ENCODE measurements at places on chromosomes 12 and 14.

- H3K27me3 ChIP-seq = no peaks in the 10 kb centered on the region
- peaks cover 7% of the 10 kb centered on the region for H3K4me1 ChIP-seq
- no peak overlapping the region for H3K27ac ChIP-seq
- H3K36me3 ChIP-seq = peaks cover 53% of the 10 kb centered on the region
Measured at GRCh38 chr12:131749618-131750315, 38.9 kb downstream of the SFSWAP start.

DNA sequence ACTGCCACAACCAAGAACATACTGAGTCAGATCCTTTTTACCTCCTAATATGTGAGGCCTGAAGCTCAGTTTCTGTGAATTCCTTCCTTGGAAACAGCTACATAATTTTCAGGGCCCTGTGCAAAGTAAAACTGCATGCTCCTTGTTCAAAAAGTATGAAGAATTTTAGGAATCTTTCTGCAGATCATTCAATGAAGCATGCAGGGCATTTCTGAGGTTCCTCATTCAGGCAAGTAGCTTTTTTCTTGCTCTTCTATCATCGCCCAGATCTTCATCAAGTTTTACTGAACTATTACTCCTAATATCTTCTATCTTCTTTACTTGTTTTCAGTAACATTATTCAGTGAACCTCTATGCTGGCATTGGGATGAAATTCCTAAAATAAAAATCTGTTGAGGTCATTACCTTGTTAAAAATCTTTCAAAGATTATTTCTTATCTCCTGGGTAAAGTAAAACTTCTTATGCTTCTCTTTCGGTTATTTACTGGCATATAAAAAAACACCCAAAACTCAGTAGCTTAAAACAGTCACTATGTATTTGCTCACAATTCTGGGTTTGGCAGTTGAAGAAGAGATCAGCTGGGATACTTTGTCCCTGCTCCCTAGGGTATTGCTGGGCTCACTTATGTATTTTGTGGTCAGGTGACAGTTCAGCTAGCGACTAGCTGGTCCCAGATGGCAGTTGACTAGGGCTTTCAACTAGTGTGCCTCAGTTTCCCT lies 42.6 kb upstream of the KRR1 start:
- H3K36me3 ChIP-seq = no peaks in the 10 kb centered on the region
- no peak overlapping the region for H3K4me3 ChIP-seq
- no peaks in the 10 kb centered on the region for H3K27me3 ChIP-seq
- no peak overlapping the region for H3K27ac ChIP-seq

- no peaks in the 10 kb centered on the region for H3K27me3 ChIP-seq
- no peak overlapping the region for H3K4me3 ChIP-seq
- DNase-seq = no peak
Measured at GRCh38 chr12:67760586-67761275, 112.2 kb downstream of the DYRK2 start.

- no peak overlapping the region for H3K27ac ChIP-seq
- no peaks in the 10 kb centered on the region for H3K27me3 ChIP-seq
- no peaks in the 10 kb centered on the region for H3K4me1 ChIP-seq
- no peak for DNase-seq
Measured at GRCh38 chr12:41250748-41251147, 62.6 kb downstream of the PDZRN4 start.

DNA sequence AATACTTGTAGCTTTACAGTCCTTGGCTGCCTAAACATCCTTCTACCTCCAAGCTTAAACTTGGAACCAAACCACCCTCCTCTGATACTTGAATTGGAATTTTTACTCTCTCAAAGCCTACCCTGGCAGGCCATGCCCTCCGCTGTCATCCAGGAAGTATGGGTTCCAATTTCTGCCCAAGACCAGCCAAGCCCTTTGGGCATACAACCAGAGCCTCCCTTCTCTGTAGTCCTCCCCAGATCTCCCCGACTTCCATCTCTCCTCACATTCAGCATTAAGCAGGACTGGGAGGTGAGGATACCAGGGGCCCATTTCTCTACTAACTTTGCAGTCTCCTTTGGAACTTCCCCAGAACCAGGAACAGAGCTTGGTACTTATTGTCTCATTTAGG lies 369 bp upstream of the DHH start:
- H3K4me3 ChIP-seq = peak overlapping the region; percentile 74
- no peak overlapping the region for H3K27ac ChIP-seq
- peaks cover 2% of the 10 kb centered on the region for H3K36me3 ChIP-seq
- no peak for DNase-seq
- peaks cover 47% of the 10 kb centered on the region for H3K27me3 ChIP-seq
- H3K4me1 ChIP-seq = no peaks in the 10 kb centered on the region

- peaks cover 5% of the 10 kb centered on the region for H3K36me3 ChIP-seq
- no peak overlapping the region for H3K4me3 ChIP-seq
Measured at GRCh38 chr14:104820669-104821228, 19.8 kb downstream of the ZBTB42 start.

DNA sequence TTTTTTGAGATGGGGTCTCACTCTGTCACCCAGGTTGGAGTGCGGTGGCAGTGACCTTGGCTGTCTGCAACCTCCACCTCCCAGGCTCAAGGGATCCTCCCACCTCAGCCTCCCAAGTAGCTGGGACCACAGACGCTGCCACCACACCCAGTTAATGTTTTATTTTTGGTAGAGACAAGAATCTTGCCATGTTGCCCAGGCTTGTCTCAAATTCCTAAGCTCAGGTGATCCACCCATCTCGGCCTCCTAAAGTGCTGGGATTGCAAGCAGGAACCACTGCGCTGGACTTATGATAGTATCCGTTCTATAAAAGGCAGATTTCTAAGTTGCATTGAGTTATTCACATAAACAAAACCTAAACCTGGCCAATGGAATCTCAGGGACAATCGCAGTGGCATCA lies 321.1 kb upstream of the PRICKLE1 start:
- H3K4me1 ChIP-seq = no peaks in the 10 kb centered on the region
- H3K27ac ChIP-seq = no peak overlapping the region
- no peak for DNase-seq
- no peak overlapping the region for H3K4me3 ChIP-seq
- no peaks in the 10 kb centered on the region for H3K36me3 ChIP-seq

GRCh38 chr12:102800565-102800964 lies 116.5 kb downstream of the PAH start:
- no peaks in the 10 kb centered on the region for H3K4me1 ChIP-seq
- H3K36me3 ChIP-seq = no peaks in the 10 kb centered on the region
- DNase-seq = no peak
- no peak overlapping the region for H3K27ac ChIP-seq

- H3K4me1 ChIP-seq = no peaks in the 10 kb centered on the region
- H3K4me3 ChIP-seq = no peak overlapping the region
- H3K36me3 ChIP-seq = no peaks in the 10 kb centered on the region
- no peak for DNase-seq
- H3K27ac ChIP-seq = no peak overlapping the region
Measured at GRCh38 chr12:22447223-22447622, 97.1 kb downstream of the C2CD5 start.

- no peak overlapping the region for H3K27ac ChIP-seq
- no peaks in the 10 kb centered on the region for H3K4me1 ChIP-seq
- H3K4me3 ChIP-seq = no peak overlapping the region
- no peak for DNase-seq
Measured at GRCh38 chr14:68380329-68380741, 412.5 kb downstream of the ZFP36L1 start.

DNA sequence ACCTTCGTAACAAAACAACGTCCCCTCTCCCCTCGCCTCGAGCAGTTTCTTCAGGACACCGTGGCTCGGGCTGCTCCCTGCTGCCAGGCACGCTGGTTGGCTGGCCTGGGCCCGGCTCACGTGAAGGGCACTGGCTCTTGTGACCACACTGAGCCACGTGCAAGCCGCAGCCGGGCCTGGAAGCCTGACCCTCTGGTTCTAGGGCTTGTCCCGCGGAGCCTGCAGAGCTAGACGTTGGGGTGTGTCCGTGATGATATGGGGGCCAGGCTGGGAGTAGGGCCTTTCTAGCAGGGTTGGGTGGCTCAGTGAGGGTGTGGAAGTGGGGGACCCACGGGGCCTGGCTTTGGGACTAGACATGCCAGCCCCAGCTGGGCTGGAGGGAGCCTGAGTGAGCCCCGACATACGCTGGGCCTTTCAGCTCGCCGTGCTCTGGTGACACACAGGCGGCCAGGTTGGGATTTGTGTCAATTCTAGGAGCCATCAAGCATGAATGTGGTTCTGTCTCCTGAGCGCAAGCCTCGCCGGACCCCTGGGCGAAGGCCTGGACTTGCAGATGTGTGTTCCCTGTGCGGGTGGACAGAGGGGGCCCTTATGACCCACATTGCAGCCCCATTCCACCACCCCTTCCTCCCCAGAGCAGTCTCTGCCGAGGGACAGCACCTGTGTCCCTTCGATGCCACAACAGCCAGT lies 13.6 kb upstream of the AMN start:
- H3K36me3 ChIP-seq = peaks cover 22% of the 10 kb centered on the region
- no peak overlapping the region for H3K27ac ChIP-seq
- H3K4me3 ChIP-seq = no peak overlapping the region
- no peaks in the 10 kb centered on the region for H3K27me3 ChIP-seq
- DNase-seq = no peak

DNA sequence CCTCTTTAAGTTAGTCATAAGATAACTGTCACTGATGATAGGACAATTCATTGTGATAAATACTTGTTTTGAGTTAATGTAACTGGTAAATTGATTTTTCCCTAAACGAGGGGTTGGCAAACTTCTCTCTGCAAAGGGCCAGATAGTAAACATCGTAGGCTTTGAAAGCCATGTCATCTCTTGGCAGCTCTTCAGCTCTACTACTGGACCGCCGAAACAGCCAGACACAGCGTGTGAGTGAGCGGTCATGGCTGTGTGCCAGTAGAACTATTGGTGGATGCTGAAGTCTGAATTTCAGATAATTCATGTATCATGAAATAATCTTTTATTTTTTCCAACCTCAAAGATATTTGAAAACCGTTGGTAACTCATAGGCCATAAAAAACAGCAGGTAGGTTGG lies 9.9 kb downstream of the PIWIL1 start:
- H3K4me3 ChIP-seq = no peak overlapping the region
- no peaks in the 10 kb centered on the region for H3K27me3 ChIP-seq

DNA sequence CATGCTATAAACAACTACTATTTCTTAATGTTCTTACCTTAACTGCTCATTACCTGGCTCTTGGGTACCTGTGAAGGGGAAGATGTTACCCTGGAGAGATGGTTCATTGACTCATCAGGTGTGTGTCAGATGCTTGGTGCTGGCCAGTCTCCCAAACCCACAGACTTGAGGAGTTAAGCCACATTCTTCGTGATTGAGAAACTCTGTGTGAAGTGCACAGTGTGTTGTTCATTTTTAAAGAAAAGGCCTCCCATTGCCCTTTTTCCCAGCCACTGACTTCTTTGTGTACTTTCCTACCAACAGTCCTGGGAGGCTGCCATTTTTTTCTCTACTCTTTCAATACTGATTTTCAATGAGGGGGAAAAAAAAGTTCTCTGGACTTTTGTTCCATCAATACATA lies 3.2 kb downstream of the MGST1 start:
- no peak for DNase-seq
- H3K4me1 ChIP-seq = peaks cover 2% of the 10 kb centered on the region
- H3K4me3 ChIP-seq = peak overlapping the region; percentile 96
- peaks cover 36% of the 10 kb centered on the region for H3K36me3 ChIP-seq
- no peaks in the 10 kb centered on the region for H3K27me3 ChIP-seq

DNA sequence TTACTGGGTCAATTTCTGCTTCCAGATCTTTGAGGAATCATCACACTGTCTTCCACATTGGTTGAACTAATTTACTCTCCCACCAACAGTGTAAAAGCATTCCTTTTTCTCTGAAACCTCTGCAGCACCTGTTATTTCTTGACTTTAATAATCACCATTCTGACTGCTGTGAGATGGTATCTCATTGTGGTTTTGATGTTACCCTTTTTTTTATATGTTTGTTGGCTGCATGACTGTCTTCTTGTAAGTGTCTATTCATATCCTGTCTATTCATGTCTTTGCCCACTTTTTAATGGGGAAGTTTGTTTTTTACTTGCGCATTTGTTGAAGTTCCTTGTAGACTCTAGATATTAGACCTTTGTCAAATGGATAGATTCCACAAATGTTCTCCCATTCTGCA lies 324.9 kb downstream of the NAV3 start:
- H3K4me1 ChIP-seq = no peaks in the 10 kb centered on the region
- no peaks in the 10 kb centered on the region for H3K36me3 ChIP-seq
- no peak overlapping the region for H3K4me3 ChIP-seq
- no peak overlapping the region for H3K27ac ChIP-seq
- no peaks in the 10 kb centered on the region for H3K27me3 ChIP-seq

GRCh38 chr14:74085828-74086227 lies 1.1 kb downstream of the LIN52 start:
- peak overlapping the region; percentile 96 for H3K4me3 ChIP-seq
- no peaks in the 10 kb centered on the region for H3K4me1 ChIP-seq
- DNase-seq = no peak
- H3K27ac ChIP-seq = no peak overlapping the region
- no peaks in the 10 kb centered on the region for H3K27me3 ChIP-seq

- peaks cover 55% of the 10 kb centered on the region for H3K36me3 ChIP-seq
- peak; percentile 85 for DNase-seq
- H3K4me3 ChIP-seq = peak overlapping the region; percentile 58
- no peaks in the 10 kb centered on the region for H3K4me1 ChIP-seq
- H3K27me3 ChIP-seq = no peaks in the 10 kb centered on the region
Measured at GRCh38 chr12:131795690-131796410, 32.3 kb upstream of the MMP17 start.

DNA sequence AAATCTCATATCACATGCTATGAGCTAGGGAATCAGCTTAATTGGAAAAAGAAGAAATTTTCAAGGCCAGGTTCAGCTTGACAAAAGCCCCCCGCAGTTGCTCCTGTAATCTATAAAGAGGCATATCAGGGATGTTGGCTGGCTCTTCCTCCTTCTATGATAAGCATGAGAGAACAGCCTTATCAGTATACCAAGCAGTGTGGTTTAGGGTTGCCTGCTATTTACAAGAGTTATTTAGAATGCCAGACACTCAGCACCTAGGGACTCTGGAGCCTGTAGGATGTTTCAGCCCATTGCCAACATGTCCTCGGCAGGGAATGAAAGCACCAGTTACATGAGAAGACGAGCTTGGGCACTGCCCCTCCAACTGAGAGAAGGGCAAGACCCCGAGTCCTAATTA lies 89.5 kb upstream of the TMPO start:
- no peaks in the 10 kb centered on the region for H3K36me3 ChIP-seq
- H3K27ac ChIP-seq = no peak overlapping the region
- DNase-seq = no peak
- H3K4me3 ChIP-seq = no peak overlapping the region

- no peaks in the 10 kb centered on the region for H3K27me3 ChIP-seq
- H3K4me1 ChIP-seq = peaks cover 6% of the 10 kb centered on the region
- H3K36me3 ChIP-seq = no peaks in the 10 kb centered on the region
Measured at GRCh38 chr14:22552001-22552826, 36.8 kb downstream of the DAD1 start.

DNA sequence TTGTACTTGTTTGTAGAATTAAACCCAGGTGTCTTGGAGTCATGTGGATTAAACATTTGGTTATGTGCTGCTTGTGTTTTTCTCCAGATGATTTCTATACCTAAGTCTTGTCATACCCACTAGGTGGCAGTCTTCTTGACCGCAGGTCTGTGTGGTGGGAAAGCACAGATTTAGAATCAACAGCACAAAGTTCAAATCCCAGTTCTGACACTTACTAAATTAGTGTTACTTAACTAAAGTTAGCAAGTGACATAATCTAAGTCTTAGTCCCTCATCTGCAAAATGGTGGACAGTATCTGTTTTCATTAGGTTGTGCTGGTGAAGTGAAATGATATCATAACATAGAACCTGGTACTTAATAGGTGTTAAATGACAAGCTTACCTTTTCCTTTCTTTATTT lies 151.0 kb upstream of the ARHGAP5 start:
- H3K4me1 ChIP-seq = peaks cover 3% of the 10 kb centered on the region
- no peak for DNase-seq
- no peaks in the 10 kb centered on the region for H3K36me3 ChIP-seq
- no peak overlapping the region for H3K27ac ChIP-seq
- H3K27me3 ChIP-seq = no peaks in the 10 kb centered on the region
